ENCODE measurements at places on chromosomes 3 and 15.

DNA sequence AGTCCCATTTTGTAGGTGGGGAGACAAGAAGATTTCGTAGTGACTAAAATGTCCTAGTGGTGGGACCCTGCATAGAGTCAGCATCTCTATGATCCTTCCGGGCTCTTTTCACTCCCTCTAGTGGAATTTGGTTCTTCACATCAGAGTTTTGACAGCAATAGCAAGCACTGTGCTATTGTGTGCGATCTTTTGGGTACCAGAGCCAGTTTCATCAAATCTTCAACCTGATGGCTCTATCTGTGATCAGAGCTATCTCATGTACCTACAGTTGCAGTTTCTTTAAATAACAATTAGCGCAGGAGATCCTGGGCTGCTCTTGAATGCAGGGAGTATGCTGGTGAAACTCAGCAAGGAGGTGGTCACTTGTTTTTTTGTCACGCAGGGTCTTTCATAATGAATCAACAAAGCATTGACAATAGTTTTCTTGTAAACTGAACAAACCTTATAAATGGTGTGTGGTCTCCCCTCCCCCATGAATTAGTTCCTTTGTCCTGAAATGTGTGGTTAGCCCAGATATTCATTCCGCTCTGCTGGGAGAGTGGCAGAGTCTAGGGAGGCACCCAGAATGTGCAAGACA lies 257.2 kb upstream of the SOX2 start:
- DNase-seq, result no peak

- no peak for DNase-seq
Measured at GRCh38 chr15:84598993-84599392, 1.8 kb upstream of the ZSCAN2 start.

DNA sequence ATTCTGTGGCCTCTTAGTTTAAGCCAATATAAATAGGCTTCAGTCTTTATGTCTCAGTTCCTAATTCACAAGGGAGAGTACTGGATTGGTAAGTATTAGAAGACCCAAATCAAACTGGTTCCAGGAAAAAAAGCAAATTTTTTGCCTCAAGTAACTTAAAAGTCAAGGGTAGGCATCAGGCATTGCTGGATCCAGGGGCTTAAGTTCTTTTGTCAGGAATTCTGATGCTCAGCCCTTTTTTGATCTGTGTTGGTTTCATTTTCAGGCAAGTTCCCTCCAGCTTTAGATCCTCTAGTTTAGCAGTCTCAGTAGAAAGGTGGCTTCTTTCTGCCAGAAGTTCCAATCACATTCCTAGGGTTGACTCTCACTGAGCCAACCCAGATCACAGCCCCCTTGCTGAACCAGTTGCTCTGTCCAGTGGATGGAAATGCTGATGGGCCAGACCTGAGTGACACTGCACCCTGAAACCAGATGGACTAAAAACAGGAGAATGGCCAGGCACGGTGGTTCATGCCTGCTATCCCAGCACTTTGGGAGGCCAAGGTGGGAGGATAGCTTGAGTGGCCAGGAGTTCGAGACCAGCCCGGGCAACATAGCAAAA lies 253.5 kb downstream of the SHQ1 start:
- DNase-seq, result no peak

GRCh38 chr3:148178503-148178902 lies 519.2 kb upstream of the AGTR1 start:
- DNase-seq, result no peak

DNA sequence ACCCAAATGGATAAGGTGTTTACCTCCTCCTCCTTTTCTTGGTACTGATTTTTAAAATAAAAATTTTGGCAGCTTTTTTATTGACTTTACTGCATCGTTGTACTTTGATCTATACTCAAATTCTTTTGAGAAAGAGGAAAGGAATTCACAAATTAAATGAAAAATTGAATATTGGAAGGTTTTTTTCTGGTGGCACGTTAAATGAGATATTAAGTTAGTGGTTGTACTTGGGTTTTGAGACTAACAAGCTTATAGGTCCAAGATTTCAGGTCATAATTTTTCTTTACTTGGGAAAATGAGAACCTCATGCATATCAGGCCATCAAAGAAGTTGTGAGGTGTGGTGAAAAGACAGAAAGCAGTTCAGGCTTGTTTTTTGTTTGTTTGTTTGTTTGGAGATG lies 14.1 kb downstream of the RPLP1 start:
- no peak for DNase-seq

GRCh38 chr3:69484507-69485393 lies 98.9 kb upstream of the FRMD4B start:
- DNase-seq, result no peak

DNA sequence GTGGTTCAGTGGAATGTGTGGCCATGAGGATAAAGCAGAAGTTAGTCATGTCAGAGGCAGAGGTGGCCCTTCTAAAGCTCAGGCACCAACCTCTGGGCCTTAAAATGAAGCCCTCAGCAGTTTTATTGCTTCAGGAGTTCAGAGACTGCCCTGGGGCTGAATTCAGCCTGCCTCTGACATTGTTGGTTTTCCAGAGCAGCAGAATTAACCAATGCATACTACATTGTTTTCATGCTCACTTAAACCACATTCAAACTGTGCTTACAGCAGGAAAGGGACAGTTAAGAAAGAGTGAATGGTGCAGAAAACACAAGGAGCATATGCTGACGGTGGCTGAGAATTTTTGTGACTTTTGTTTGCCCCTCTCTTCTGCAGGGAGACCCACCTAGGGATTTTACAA lies 320.2 kb downstream of the CHST2 start:
- DNase-seq, result no peak

GRCh38 chr15:90994417-90995311 lies at the start of gene PRC1:
PRC1 (minus strand) TSS chr15:90994535; CDS start chr15:90994417, 118 bp downstream.
- peak; percentile 99 for DNase-seq

DNA sequence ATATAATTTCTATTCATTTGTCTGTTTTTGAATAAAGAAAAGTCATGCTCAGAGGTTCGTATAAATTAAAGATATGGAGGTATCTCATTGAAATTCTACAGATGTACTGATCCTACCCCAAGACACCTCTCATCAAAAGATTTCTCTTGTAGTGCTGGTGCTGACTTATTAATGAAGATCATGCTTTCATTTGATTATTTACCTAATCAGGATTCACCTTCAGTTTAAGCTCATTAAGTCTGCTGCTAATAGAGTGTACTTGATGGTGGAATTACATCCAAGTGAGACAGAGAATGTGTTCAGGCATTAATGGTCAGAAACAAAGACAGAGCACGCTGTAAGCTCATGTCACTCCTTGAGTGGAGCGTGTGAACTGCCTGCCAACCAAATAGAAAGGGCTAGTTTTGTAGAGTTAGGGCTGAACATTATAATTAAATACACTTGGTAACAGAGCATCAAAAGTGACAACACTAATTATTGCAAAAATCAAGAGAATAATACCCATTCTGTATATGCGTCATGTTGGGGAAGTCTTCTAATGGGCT lies 45.5 kb downstream of the KBTBD12 start:
- DNase-seq, result no peak

Data from activated CD8-positive, alpha-beta memory T cell treated with anti-CD3 and anti-CD28 coated beads, Interleukin-2, amount 50 U/mL, for 48 hours (primary cell).